Left renal pelvis (tissue), 4 donors: ENCODE measurements at places on chromosomes 16 and 17. TPM values are rescaled to one million over a fixed set of nuclear protein-coding genes. Genes with fewer than 3 reads are reported as not detected.

- no peak for DNase-seq
These were observed 1.7 kb downstream of the RPH3AL start for GRCh38 chr17:350706-351448.

GRCh38 chr17:32518646-32519227 lies 31.9 kb downstream of the CDK5R1 start:
- no peak for DNase-seq

DNA sequence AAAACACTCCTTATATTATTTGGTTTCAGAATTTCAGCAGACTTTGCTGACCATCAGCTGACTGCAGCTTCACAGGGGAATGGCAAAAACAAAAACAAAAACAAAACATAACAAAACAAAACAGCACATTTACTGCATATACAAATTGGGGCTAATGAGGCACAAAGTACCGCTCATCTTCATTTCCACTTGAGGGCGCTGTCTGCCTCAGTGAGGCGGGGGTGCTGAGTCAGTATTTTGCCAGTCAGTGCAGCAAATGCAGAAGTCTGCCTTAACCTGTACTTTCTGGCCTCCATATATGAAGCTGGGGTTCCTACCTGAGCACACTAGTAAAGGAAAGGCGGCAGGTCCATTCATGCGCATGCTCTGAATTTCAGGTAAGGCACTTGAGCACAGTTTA lies 13.5 kb upstream of the DYNLRB2 start:
- DNase-seq = no peak

DNA sequence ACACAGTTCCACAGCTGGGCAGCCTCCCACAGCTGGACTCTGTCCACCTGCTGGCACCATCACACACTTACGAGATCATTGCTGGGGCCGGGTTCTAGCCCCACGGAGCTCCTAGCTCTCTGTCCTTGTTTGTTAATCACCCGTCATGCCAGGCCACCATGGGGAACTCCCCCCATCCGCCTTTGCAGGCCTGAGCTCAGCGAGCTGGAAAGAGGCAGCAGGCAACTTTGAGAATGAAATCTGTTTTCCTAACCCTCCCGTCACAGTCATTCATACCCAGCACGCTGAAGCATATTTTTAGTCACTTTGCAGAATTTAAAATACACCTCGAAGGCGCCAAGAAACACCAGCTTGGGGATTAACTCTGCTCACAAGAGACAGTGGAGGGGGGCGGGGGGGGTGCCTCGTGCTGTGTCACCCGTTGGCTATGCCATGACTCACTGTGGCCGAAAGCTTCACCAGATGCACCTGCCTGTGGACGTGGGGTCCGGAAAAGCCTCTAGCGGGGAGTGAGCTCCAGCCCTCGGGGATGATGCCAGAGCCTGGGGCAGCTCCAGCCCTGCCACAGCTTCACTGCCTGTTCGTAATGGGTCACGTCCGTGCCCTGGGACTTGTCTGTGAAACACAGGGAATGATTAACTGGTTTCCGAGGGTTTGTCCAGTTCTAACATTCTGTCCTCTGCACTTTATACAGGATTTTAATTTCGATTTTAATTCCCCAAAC lies 1.4 kb upstream of the SPNS2 start:
- no peak for DNase-seq

DNA sequence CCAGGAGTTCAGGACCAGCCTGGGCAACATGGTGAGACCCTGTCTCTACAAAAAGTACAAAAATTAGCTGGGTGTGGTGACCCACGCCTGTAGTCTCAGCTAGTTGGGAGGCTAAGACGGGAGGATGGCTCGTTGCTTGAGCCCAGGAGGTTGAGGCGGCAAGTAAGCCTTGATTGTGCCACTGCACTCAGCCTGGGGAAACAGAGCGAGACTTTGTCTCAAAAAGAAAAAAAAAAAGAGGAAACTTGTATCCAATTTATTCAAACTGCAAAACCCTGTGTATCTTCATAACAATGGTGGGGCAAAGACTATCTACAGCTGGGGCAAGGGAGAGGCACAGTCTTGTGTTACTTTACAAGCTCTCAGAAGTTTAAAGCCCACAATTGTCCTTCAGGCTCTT lies 21.5 kb downstream of the GRB7 start:
- DNase-seq = no peak

DNA sequence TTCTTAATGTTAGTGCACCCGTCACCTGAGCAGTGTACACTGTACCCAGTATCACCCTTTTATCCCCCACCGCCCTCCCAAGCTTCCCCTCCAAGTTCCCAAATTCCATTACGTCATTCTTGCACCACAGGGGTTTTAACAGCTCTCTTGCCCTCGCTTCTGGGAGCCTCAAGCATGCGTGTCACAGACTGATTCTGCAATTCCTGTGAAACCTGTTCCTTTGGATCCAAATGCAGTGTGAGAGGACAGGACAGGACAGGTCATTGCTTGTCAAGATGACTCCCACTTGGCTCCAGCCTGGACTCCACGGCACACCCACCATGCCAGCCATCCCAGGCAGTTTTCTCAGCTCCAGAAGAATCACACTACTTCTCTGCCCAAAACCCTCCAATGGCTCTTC lies 44.1 kb downstream of the CYB5D2 start:
- no peak for DNase-seq

DNA sequence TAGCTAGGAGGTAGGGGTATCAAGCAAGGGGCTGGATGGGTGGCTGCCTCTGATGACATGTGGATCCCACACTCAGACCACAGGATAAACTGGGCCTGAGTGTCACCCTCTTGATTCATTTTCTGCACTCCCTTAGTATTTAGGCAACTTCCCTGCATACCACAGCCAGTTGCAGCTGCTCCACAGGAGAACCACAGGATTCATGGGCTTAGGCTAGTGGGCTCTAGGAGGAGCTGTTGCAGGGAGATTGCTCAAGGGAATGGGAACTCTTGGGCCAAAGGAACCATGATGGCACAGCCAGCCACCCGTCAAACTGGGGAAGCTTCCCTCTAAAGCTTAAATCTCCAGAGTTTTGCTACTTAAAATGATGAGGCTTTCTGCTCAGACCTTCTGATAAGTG lies 269.7 kb upstream of the ASIC2 start:
- no peak for DNase-seq

TBC1D3I gene
- polyA plus RNA-seq = not detected

HES7 gene
- polyA plus RNA-seq = not detected

- no peak for DNase-seq
These were observed 3.9 kb downstream of the PLEKHG4 start for GRCh38 chr16:67283039-67283825.

GRCh38 chr16:67249178-67250044 lies 632 bp downstream of the SLC9A5 start:
- DNase-seq = no peak

- DNase-seq = no peak
These were observed 356.0 kb downstream of the C16orf95 start for GRCh38 chr16:86961171-86961601.

DRC3 gene
- 15.8 TPM for polyA plus RNA-seq
